Heart right ventricle (tissue), 16 donors: ENCODE measurements at places on chromosomes 5 and 9. TPM values are rescaled to one million over a fixed set of nuclear protein-coding genes. Genes with fewer than 3 reads are reported as not detected.

CETN3 gene
- 18.4 TPM for polyA plus RNA-seq

PCDHGB5 gene
- polyA plus RNA-seq = 1.6 TPM

DNAI1 gene
- polyA plus RNA-seq = not detected

C8G gene
- polyA plus RNA-seq = 2.0 TPM

MELK gene
- 0.15 TPM for polyA plus RNA-seq

AGXT2 gene
- not detected for polyA plus RNA-seq

PAEP gene
- not detected for polyA plus RNA-seq

PCDHGB3 gene
- 5.1 TPM for polyA plus RNA-seq

DNA sequence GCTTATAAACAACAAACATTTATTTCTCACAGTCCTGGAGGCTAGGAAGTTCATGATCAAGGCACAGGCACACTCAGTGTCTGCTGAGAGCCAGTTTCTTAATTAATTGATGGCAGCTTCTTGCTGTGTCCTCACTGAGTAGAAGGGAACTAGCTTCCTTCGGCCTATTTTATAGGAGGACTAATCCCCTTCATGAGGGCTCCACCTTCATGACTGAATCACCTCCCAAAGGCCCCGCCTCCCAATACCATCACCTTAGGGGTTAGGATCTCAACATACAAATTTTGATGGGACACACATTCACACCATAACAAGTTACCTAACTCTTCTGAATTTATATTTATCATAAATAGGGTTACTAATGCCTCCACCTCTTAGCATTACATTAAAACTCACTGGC lies 129.8 kb downstream of the GNAQ start:
- H3K4me1 ChIP-seq = peaks cover 18% of the 10 kb centered on the region
- H3K27ac ChIP-seq = no peak overlapping the region
- no peaks in the 10 kb centered on the region for H3K27me3 ChIP-seq

GRCh38 chr5:73899055-73899454 lies 273.1 kb downstream of the ARHGEF28 start:
- no peaks in the 10 kb centered on the region for H3K36me3 ChIP-seq
- no peak for DNase-seq
- H3K27me3 ChIP-seq = no peaks in the 10 kb centered on the region
- H3K4me3 ChIP-seq = no peak overlapping the region
- peak overlapping the region; percentile 37 for H3K27ac ChIP-seq

DNA sequence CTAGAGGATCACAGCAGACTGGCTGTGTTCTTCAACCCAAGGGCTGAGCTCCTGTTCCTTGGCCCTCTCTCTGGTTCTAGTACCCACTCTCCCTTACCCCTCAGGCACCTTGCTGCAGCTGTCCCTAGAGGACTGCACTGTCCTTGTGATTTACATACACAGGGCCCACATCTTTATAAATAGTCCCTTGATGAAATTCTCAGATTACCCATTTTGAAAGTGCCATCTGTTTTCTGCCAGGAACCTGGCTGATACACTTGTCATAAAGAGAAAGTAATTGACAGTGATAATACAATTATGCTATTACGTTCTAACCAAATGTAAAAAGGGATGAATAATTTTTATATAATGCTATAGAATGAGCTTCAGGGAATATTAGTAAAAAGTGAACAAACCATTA lies 16.5 kb upstream of the SPARC start:
- peaks cover 29% of the 10 kb centered on the region for H3K4me1 ChIP-seq
- DNase-seq = no peak
- H3K27ac ChIP-seq = no peak overlapping the region
- no peak overlapping the region for H3K4me3 ChIP-seq
- H3K27me3 ChIP-seq = no peaks in the 10 kb centered on the region
- H3K36me3 ChIP-seq = no peaks in the 10 kb centered on the region

DNA sequence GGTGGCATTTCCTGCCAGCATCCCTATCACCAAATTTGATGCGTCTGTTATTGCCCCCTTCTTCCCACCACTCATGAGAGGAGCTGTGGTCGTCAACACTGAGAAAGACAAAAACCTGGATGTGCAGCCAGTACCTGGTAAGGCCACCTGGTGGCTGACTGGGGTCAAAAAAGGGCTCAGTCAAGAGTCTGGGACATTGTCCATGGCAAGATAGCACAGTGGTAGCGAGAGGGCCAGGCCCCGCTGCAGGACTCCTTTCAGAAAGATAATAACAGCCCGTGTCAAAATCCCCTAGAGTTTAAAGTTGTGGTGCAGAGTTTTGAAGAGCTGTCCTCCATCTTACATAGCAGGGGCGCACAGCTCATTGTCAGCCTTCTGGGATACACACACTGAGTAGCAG lies 40.8 kb downstream of the CSF1R start:
- no peaks in the 10 kb centered on the region for H3K27me3 ChIP-seq
- peaks cover 20% of the 10 kb centered on the region for H3K36me3 ChIP-seq
- DNase-seq = no peak
- H3K4me1 ChIP-seq = peaks cover 46% of the 10 kb centered on the region
- no peak overlapping the region for H3K27ac ChIP-seq

DNA sequence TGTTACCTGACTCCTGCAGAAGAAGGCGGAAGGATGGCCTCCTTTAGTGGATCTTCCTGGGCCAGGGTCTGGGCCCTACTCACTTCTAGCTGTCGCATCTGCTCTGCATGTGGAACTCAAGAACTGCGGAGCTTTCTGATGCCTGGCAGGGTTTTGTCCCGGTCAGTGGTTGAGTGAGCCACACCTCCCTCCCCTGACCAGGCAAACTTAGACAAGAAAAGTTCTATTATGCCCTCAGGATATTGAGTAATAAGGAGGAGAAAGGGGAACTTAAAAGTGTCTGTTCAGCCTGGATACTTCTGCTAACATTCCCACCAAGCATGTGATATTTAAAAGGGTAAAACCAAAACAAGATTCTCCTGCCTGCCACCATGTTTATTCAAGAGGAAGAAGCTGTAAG lies at the start of gene FYB1:
TSS of gene FYB1 (minus strand) at position 127 of the 400 bp plus-strand sequence. CDS start 16,603 bp downstream, outside the sequence.
- no peak within 1 kb of the TSS for H3K4me3 ChIP-seq
- H3K27ac ChIP-seq = peak within 1 kb of the TSS; percentile 19

- no peak overlapping the region for H3K27ac ChIP-seq
- no peaks in the 10 kb centered on the region for H3K4me1 ChIP-seq
- no peaks in the 10 kb centered on the region for H3K36me3 ChIP-seq
Observed at GRCh38 chr9:112670991-112671625, 46.8 kb downstream of the INIP start.

- H3K27ac ChIP-seq = no peak overlapping the region
- H3K27me3 ChIP-seq = no peaks in the 10 kb centered on the region
- no peak overlapping the region for H3K4me3 ChIP-seq
- peaks cover 24% of the 10 kb centered on the region for H3K36me3 ChIP-seq
- no peak for DNase-seq
Observed at GRCh38 chr9:104899759-104900247, 28.2 kb downstream of the ABCA1 start.

- no peak overlapping the region for H3K4me3 ChIP-seq
- H3K36me3 ChIP-seq = no peaks in the 10 kb centered on the region
- DNase-seq = no peak
- H3K27ac ChIP-seq = no peak overlapping the region
- no peaks in the 10 kb centered on the region for H3K4me1 ChIP-seq
- H3K27me3 ChIP-seq = no peaks in the 10 kb centered on the region
Observed at GRCh38 chr9:23496489-23497136, 329.4 kb downstream of the ELAVL2 start.

GRCh38 chr5:147472664-147473475 lies 37.0 kb downstream of the DPYSL3 start:
- peak overlapping the region; percentile 50 for H3K27ac ChIP-seq
- peaks cover 38% of the 10 kb centered on the region for H3K4me1 ChIP-seq
- H3K4me3 ChIP-seq = no peak overlapping the region
- DNase-seq = no peak

DNA sequence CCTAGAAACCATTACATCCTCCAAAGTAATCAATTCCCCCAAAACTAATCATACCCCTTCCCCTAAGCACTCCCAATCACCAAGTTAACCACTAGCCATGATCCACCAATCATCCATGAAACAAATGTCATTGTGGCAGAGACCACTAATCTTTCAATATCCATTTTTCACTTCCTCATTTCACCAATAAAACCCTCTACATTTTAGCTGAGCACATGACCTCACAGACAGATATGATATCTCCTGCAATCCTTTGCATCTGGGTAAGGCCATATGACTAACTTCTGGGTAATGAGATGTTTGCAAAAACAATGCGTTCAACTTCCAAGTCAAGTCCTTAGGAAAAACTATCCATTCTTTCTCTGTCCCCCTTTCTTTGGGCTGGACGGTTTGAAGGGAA lies 20.7 kb downstream of the OR2S2 start:
- no peak overlapping the region for H3K27ac ChIP-seq
- DNase-seq = no peak
- no peaks in the 10 kb centered on the region for H3K27me3 ChIP-seq
- H3K4me3 ChIP-seq = no peak overlapping the region

- H3K36me3 ChIP-seq = no peaks in the 10 kb centered on the region
- no peak for DNase-seq
- H3K4me1 ChIP-seq = peaks cover 28% of the 10 kb centered on the region
- no peak overlapping the region for H3K27ac ChIP-seq
- no peak overlapping the region for H3K4me3 ChIP-seq
- no peaks in the 10 kb centered on the region for H3K27me3 ChIP-seq
Observed at GRCh38 chr5:54289769-54290168, 20.6 kb downstream of the ARL15 start.

DNA sequence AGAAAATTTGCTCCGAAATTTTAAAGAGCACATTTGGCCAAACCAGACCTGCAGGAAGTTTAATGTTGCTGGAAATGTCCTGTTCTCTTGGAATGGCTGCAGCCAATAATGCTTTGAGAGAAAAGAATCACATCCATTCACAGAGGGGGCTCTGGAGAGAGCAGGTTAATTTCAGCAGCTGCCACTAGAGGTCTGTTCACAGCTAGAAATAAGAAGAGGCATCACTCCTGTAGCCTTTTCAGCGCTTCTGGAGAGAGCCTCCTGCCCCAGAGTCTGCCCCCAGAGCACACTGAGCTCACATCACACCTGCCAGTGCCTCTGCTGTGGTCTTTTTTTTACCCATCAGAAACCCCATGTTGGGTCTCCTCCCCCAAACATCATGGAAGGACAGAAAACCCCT lies 124.8 kb upstream of the RAD23B start:
- H3K36me3 ChIP-seq = no peaks in the 10 kb centered on the region
- no peak overlapping the region for H3K4me3 ChIP-seq
- no peaks in the 10 kb centered on the region for H3K27me3 ChIP-seq
- no peak for DNase-seq
- no peak overlapping the region for H3K27ac ChIP-seq
- no peaks in the 10 kb centered on the region for H3K4me1 ChIP-seq

DNA sequence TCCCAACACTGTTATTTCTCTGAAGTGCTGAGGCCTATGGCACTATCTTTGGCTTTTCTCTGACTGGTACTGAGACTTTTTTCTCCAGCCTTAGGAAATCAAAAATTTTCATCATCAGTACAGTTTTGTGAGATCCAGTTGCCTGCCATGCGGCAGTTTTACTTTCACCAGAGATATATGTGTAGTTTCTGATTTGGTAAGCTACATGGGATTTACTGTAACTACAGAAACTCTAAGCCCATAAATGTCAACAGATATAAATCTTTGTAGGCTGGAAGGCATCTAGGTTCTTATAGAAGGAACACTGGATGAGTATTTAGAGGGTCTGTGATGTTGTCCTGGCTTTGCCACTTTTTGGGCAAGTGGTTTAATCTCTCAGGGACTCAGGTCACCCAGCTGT lies 69.0 kb downstream of the DOCK2 start:
- no peaks in the 10 kb centered on the region for H3K36me3 ChIP-seq
- no peak overlapping the region for H3K27ac ChIP-seq

- no peak overlapping the region for H3K27ac ChIP-seq
- H3K4me3 ChIP-seq = no peak overlapping the region
- H3K4me1 ChIP-seq = no peaks in the 10 kb centered on the region
- no peak for DNase-seq
- H3K36me3 ChIP-seq = no peaks in the 10 kb centered on the region
Observed at GRCh38 chr9:38423273-38423972, 831 bp downstream of the IGFBPL1 start.

- H3K4me3 ChIP-seq = no peak overlapping the region
- no peak overlapping the region for H3K27ac ChIP-seq
- no peaks in the 10 kb centered on the region for H3K27me3 ChIP-seq
Observed at GRCh38 chr5:39080597-39081204, 6.5 kb upstream of the RICTOR start.
